ENCODE measurements at places on chromosomes 6 and 20.

- DNase-seq = no peak
Observed at GRCh38 chr20:11277170-11277569, 603.4 kb upstream of the JAG1 start.

GRCh38 chr6:21977346-21977745, 319.5 kb downstream of the PRL start:
- no peak for DNase-seq

DNA sequence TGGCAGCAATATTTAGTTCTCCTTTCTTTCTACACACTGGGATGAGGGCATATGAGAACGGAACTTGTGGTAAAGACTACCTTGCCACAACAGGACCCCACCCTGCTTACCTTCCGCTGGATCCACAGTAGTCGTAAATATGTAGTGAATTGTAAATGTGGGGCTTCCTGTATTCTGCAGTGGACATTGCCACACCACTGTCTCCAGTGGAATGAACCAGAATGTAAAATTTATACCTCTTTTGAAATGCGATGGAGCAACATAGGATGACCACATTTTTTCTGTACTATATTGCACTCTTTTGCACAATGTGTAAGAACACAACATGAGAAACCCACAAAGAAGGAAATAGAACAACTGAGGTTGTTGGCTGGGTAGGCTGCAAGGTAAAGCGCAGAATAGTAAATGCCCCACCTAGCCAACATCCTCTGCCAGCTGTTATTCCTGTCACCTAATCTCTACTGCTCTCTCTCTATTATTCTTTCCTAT, 16.1 kb upstream of the RIPOR2 start:
- DNase-seq = no peak

DNA sequence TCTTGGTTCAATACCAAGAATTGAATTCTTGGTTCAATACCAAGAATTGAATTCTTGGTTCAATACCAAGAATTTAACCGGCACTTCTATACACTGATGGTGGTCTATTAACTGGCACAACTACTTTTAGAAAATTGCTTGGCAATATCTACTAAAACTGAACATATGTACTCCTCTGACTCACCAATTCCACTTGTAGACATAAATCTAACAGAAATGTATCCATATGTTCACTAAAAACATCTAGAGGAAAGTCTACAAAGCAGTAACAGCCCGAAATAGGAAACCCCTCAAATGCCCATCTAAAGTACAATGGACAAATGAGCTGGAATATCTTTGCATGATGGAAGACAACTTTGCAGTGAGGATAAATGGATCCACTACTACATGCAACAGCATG, 71.9 kb downstream of the KIF16B start:
- no peak for DNase-seq

- no peak for DNase-seq
Observed at GRCh38 chr20:49937027-49937929, 1.1 kb downstream of the RNF114 start.

GRCh38 chr20:430091-430999, 22.2 kb downstream of the RBCK1 start:
- DNase-seq = no peak

DNA sequence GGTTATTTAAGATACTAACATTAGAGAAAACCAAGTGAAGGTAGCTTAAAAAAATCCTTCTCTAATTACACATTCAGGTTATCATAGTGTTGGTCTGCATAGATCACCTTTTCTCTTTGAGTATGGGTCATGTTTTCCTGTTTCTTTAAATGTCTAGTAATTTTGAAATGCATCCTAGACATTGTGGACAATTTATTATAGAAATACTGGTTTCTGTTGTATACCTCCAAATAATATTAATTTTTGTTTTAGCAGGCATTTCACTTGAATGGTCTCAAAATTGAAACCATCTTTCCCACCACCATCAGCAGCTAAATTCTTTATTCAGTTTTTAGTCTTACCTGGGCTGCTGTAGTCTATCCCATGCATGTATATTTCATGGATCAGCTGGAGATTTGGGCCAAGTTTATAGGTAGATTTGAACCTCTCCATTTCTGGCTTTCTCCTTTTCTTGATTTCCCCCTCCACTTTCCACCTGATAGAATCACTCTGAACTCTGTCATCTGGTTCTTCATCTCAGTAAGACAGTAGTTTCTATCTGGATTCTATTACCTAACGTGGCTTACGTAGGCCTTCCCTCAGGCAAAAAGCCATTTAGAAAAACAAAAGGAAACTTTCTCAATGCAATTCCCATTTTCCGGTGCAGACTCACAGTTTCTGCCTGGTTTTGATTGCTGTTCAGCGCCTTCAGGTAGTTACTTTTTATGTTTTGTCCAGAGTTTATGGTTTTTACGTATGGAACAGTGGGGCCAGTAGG, 52.3 kb downstream of the ZFAND3 start:
- DNase-seq = no peak

DNA sequence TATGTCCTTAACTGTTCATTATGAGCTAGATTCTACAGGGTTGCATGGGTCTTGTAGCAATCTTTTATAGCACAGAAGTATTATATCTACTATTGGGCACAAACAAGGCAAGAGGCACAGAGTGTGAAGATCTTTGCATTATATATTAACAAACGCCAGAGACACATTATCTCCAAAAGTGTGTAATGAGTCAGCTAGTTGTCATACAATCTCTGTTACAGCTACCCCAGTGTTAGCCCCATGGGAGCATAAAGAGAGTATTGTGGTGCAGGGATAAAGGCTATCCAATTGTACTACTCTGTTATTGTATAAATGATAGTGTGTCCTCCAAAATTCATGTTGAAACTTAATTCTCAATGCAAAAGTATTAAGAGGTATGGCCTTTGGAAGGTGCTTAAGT, 148.4 kb upstream of the RIMS1 start:
- no peak for DNase-seq

DNA sequence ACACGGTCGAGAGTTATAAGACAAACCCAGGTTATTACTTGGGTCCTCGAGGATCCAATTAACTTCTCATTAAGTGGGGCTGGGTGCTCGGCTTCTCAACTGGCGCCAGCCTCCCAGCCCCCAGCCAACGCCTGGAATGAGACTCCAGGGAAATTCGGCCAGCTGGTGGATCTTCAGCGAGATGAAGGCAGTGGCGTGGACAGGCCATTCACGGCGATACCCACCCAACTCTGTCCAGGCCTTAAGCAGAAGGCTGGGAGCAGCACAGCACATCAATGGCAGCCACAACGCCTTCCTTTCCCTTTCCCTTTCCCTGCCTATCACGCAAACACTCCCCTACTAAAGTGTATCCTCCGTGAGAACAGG, 868 bp downstream of the METTL24 start:
- no peak for DNase-seq

DNA sequence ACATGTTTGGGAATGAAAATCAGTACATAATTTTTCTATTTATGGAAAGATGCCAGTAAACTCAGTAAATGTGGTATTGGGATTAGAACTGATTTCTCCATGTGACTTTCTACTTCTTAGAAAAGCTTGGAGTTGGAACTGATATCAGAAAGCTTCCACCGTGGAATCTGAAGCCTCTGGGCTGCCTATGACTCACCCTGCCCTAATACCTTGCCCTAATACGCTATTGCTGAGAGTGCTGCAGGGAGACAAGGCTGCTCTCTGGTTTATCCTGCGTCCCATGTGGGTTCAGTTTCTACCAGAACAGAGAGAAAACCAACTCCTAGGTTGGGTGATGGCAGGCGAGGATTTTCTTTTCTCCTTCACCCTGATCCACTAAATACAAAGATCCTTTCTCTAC, 3.3 kb upstream of the STMND1 start:
- no peak for DNase-seq

GRCh38 chr6:45112711-45113110, 215.4 kb upstream of the RUNX2 start:
- no peak for DNase-seq

- DNase-seq = no peak
Observed at GRCh38 chr20:45503403-45503802, 12.0 kb downstream of the SPINT3 start.

GRCh38 chr20:22836211-22836610, 198.9 kb upstream of the SSTR4 start:
- DNase-seq = no peak

GRCh38 chr6:16903470-16903869, 142.2 kb upstream of the ATXN1 start:
- no peak for DNase-seq

- DNase-seq = no peak
Observed at GRCh38 chr6:101478891-101479290, 85.4 kb downstream of the GRIK2 start.
